ENCODE measurements at places on chromosomes 7 and 10. TPM values are rescaled to one million over a fixed set of nuclear protein-coding genes. Genes with fewer than 3 reads are reported as not detected.

- no peak overlapping the region for H3K4me3 ChIP-seq
- no peak for DNase-seq
Observed at GRCh38 chr10:77609781-77610272, 27.8 kb downstream of the KCNMA1 start.

DNA sequence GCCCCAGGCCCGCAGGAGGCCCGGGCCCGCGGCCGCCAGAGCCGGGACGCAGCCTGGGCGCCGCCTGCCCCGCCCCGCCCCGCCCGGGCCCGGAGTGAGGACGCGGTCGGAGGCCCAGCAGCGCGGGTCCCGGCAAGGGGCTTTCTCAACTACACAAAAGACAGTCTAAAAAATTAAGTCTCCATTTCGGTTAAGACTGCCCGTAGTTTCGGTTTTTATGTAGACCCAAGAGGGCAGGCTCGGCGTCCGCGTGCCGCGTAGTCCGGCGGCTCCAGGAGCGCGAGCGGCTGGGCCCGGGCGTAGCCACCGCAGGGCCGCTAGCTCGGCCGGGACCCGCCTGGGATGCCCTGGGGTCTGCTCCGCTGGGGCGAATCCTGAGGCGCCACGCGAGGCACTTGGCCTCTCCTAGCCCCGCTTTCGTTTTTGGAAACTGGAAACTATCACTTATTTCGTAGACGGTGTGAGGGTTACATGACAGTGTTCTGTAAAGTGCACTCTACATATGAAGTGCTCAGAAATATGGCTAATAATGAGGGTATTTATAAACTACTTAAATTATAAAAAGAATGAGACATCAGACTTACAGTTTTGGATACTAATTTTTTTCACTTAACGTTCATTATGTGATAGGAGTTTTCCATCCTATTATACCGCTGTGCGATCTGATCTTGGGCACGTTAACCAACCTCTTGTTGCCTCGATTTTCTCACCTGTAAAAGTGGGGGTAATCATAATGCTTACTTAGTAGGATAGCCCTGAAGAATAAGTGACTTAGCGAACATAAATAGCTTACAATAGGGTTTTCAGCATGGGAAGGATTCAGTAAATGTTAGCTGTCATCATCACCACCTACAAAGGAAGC, 573 bp downstream of the BLVRA start:
- peak overlapping the region; percentile 72 for H3K4me3 ChIP-seq
- peak; percentile 49 for DNase-seq
- H3K4me1 ChIP-seq: peaks cover 31% of the 10 kb centered on the region
- H3K27me3 ChIP-seq: peaks cover 34% of the 10 kb centered on the region

- no peaks in the 10 kb centered on the region for H3K4me1 ChIP-seq
- H3K27me3 ChIP-seq: peaks cover 22% of the 10 kb centered on the region
- DNase-seq: no peak
- H3K36me3 ChIP-seq: peaks cover 20% of the 10 kb centered on the region
Observed at GRCh38 chr7:27010068-27010467, 85.7 kb downstream of the HOXA1 start.

GRCh38 chr7:25846722-25847121, 305.3 kb upstream of the NFE2L3 start:
- H3K27me3 ChIP-seq: peaks cover 5% of the 10 kb centered on the region
- H3K4me3 ChIP-seq: no peak overlapping the region
- H3K36me3 ChIP-seq: no peaks in the 10 kb centered on the region
- no peak overlapping the region for H3K27ac ChIP-seq

GRCh38 chr10:29648114-29648982, 13.6 kb upstream of the SVIL start:
- no peaks in the 10 kb centered on the region for H3K27me3 ChIP-seq
- peaks cover 9% of the 10 kb centered on the region for H3K36me3 ChIP-seq
- H3K4me1 ChIP-seq: peaks cover 35% of the 10 kb centered on the region
- DNase-seq: no peak

DNA sequence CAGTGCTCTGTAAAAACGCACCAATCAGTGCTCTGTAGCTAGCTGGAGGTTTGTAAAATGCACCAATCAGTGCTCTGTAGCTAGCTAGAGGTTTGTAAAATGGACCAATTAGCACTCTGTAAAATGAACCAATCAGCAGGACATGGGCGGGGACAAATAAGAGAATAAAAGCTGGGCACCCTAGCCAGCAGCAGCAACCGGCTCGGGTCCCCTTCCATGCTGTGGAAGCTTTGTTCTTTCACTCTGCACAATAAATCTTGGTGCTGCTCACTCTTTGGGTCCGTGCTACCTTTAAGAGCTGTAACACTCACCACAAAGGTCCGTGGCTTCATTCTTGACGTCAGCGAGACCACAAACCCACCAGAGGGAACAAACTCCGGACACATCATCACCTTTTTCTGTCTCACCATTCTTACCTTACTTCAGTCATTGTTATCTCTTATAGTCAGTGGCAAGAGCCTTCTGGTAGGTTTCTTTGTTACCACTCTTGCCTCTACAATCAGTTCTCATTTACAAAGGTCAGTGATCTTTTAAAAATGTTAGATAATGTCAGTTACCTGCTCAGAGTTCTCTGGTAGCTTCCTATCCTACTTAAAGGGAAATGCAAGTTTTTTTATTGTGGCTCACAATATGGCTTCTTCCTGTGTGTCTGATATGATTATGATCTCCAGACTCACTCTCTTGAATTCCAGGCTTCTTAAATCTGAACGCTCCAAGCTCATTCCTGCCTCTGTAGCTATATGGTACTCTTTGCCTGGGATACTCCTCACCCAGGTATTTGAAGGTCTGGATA, 4.5 kb downstream of the STAM start:
- no peaks in the 10 kb centered on the region for H3K27me3 ChIP-seq
- DNase-seq: no peak
- peaks cover 34% of the 10 kb centered on the region for H3K36me3 ChIP-seq
- peaks cover 41% of the 10 kb centered on the region for H3K4me1 ChIP-seq

DNA sequence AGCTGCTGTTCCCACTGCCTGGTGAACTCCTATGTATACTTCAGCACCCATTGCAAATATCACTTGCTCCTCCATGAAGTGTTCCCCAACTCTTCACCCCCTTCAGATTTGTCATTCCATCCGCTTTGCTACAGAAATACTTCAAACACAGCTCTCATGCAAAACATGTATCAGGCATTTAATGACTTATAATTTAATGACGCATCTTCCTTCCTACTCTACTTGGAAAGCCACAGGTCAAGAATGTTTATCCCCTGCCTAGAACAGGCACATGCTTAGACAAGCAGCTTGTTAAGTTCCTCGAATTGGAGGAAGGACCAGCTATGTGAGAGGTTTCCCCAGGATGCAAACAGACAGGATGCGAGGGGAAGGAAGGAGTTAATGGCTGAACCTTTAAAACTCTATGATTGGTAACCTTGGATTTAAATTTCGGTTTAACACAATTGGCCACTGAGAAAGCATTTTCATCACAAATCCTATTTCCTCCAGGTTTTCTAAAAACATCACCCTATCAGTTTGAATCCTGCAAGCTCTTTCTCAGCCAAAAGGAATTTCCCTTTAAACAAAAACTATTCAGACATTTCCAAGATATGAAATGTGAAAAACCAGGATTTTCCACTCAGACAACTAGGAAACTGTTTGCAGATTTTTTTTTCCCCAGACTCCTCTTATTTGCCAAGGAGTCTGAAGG, 11.5 kb downstream of the CREB3L2 start:
- no peak overlapping the region for H3K27ac ChIP-seq
- peaks cover 40% of the 10 kb centered on the region for H3K4me1 ChIP-seq
- DNase-seq: no peak
- peaks cover 7% of the 10 kb centered on the region for H3K36me3 ChIP-seq

GRCh38 chr7:135186841-135187253, 16.3 kb upstream of the CYREN start:
- no peak overlapping the region for H3K27ac ChIP-seq
- DNase-seq: no peak
- no peaks in the 10 kb centered on the region for H3K4me1 ChIP-seq
- no peaks in the 10 kb centered on the region for H3K27me3 ChIP-seq
- H3K4me3 ChIP-seq: no peak overlapping the region
- peaks cover 48% of the 10 kb centered on the region for H3K36me3 ChIP-seq

- DNase-seq: peak; percentile 28
- peaks cover 68% of the 10 kb centered on the region for H3K27me3 ChIP-seq
- peaks cover 16% of the 10 kb centered on the region for H3K4me1 ChIP-seq
- peak overlapping the region; percentile 70 for H3K4me3 ChIP-seq
Observed at GRCh38 chr10:127738512-127739424, 1.8 kb downstream of the FOXI2 start.

GRCh38 chr7:7959979-7960670, 8.5 kb upstream of the GLCCI1 start:
- no peak for DNase-seq
- peaks cover 20% of the 10 kb centered on the region for H3K4me1 ChIP-seq
- no peak overlapping the region for H3K27ac ChIP-seq

- no peak overlapping the region for H3K4me3 ChIP-seq
- H3K4me1 ChIP-seq: no peaks in the 10 kb centered on the region
- peaks cover 52% of the 10 kb centered on the region for H3K36me3 ChIP-seq
- H3K27me3 ChIP-seq: peaks cover 5% of the 10 kb centered on the region
- no peak for DNase-seq
- no peak overlapping the region for H3K27ac ChIP-seq
Observed at GRCh38 chr7:57529931-57530330, 80.0 kb downstream of the ZNF716 start.

DNA sequence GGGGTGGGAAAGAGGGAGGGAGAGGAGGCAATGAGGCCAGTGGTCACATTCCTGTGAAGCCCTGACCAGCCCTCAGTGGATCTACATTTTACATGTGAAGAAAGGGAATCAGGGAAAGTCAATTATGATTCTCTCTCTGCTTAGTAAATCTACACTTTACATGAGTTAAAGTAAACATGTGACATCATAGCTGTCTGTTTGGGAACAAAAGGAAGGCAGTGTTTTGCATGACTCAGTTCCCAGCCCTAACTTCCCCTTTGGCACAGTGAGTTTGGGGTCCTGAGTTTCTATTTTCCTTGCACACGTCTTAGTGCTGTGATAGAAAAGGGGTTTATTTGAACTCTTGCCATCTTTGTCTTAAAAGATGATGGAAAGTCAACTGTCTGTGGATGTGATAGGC, 615.1 kb downstream of the SDK1 start:
- H3K4me3 ChIP-seq: no peak overlapping the region
- H3K36me3 ChIP-seq: peaks cover 3% of the 10 kb centered on the region
- peaks cover 20% of the 10 kb centered on the region for H3K4me1 ChIP-seq
- H3K27me3 ChIP-seq: no peaks in the 10 kb centered on the region
- no peak for DNase-seq

- no peak for DNase-seq
- H3K27ac ChIP-seq: no peak overlapping the region
- no peaks in the 10 kb centered on the region for H3K36me3 ChIP-seq
- H3K27me3 ChIP-seq: no peaks in the 10 kb centered on the region
- H3K4me3 ChIP-seq: no peak overlapping the region
Observed at GRCh38 chr10:59085054-59085453, 91.4 kb upstream of the PHYHIPL start.

- H3K36me3 ChIP-seq: peaks cover 14% of the 10 kb centered on the region
- H3K27ac ChIP-seq: peak overlapping the region; percentile 82
- H3K4me1 ChIP-seq: peaks cover 43% of the 10 kb centered on the region
- H3K4me3 ChIP-seq: no peak overlapping the region
Observed at GRCh38 chr10:113093188-113094113, 143.4 kb downstream of the TCF7L2 start.

GRCh38 chr7:33379891-33380525, 250.6 kb downstream of the BBS9 start:
- no peaks in the 10 kb centered on the region for H3K27me3 ChIP-seq
- no peak overlapping the region for H3K4me3 ChIP-seq
- DNase-seq: no peak
- H3K27ac ChIP-seq: no peak overlapping the region

DNA sequence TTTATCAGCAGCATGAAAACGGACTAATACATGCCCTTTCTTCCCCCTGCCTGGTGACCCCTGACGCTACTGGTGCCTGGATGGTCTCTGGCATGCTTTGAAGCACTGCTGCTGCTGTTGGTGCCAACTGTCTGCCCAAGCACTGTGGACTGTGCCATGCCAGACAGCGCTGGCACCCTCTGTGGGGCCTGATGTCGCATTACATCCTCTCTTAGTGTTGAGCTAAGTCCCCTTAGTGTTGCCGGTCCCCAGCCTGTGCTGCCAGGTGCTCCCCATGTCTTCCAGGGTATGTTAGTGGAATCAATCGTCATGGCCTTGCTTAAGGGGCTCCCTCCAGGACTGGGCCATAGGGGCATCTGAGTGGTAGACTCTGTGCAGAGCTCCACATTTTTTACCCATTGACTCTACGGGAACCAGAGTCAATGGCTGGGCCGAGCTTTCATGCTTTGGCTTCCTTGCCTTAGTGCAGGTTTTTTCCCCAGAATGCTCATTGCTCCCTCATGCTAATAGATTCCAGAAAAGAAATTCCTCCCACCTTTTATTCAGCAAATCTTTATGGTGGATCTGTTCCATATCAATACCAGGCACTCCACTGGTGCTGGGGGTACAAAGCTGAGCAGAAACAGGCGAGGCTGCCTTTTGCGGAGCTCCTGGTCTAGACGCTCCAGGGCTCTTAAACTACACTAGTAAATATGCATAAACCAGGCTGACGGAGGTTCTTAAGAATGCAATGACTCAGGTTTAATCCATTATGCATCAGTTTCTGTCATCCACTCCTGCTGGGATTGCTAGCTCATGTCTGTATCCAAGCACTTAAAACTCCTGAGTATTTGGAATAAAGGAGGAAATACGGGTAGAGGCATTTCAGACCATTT, 21.8 kb upstream of the MRC1 start:
- H3K27ac ChIP-seq: no peak overlapping the region
- H3K27me3 ChIP-seq: no peaks in the 10 kb centered on the region
- H3K4me1 ChIP-seq: peaks cover 5% of the 10 kb centered on the region
- DNase-seq: no peak
- H3K36me3 ChIP-seq: no peaks in the 10 kb centered on the region
- H3K4me3 ChIP-seq: no peak overlapping the region

DNA sequence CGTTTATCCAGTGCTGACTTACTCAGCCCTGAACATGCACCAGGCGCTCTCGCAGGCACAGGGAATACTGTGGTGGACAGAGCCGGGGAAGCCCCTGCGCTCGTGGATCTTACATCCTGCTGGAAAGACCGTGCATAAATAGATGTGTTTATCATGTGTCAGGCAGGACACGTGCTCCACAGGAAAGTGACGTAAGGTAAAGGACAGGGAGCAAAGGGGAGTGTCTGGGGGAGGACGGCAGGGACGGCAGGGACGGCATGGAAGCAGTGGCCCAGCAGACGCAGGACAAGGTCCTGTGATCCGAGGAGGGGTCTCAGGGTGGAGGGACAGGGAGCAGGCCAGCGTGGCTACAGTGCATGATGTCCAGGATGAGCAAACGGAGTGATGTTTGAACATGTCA, 410.5 kb downstream of the PAXIP1 start:
- no peak overlapping the region for H3K4me3 ChIP-seq
- no peak overlapping the region for H3K27ac ChIP-seq

- DNase-seq: no peak
- H3K4me3 ChIP-seq: no peak overlapping the region
- no peak overlapping the region for H3K27ac ChIP-seq
- no peaks in the 10 kb centered on the region for H3K36me3 ChIP-seq
Observed at GRCh38 chr7:32089256-32089655, 19.0 kb upstream of the PDE1C start.

GRCh38 chr7:137611606-137612005, 235.2 kb downstream of the DGKI start:
- H3K36me3 ChIP-seq: no peaks in the 10 kb centered on the region
- H3K27ac ChIP-seq: no peak overlapping the region
- no peak for DNase-seq
- H3K4me1 ChIP-seq: peaks cover 10% of the 10 kb centered on the region

The HERPUD2 gene
- total RNA-seq: 16.2 TPM

The TRIL gene
- total RNA-seq: 4.6 TPM

The TAS2R41 gene
- 0.31 TPM for total RNA-seq

The GNB2 gene
- total RNA-seq: 194 TPM

The CPA4 gene
- not detected for total RNA-seq

The FAM241B gene
- total RNA-seq: 28.9 TPM

The UCN3 gene
- not detected for total RNA-seq

The CUBN gene
- 0.46 TPM for total RNA-seq

The RBM20 gene
- 0.37 TPM for total RNA-seq

The CCL26 gene
- 19.5 TPM for total RNA-seq
